ENCODE measurements at places on chromosomes 12 and 14. TPM values are rescaled to one million over a fixed set of nuclear protein-coding genes. Genes with fewer than 3 reads are reported as not detected.

Gene FITM1
- 1.8 TPM for total RNA-seq

Gene CLEC2A
- not detected for total RNA-seq

Gene FLRT2
- not detected for total RNA-seq

Gene RTL1
- not detected for total RNA-seq

Gene ERP29
- 114 TPM for total RNA-seq

Gene DPPA3
- total RNA-seq = not detected

Gene IFNG-AS1
- 2.4 TPM for total RNA-seq

Gene FIGNL2
- 2.1 TPM for total RNA-seq

Gene ZNF140
- total RNA-seq = 11.2 TPM

Gene ABCC9
- total RNA-seq = 0.05 TPM

Gene TMTC1
- 2.8 TPM for total RNA-seq

Gene CCDC196
- not detected for total RNA-seq

Gene LRP1-AS
- total RNA-seq = not detected

DNA sequence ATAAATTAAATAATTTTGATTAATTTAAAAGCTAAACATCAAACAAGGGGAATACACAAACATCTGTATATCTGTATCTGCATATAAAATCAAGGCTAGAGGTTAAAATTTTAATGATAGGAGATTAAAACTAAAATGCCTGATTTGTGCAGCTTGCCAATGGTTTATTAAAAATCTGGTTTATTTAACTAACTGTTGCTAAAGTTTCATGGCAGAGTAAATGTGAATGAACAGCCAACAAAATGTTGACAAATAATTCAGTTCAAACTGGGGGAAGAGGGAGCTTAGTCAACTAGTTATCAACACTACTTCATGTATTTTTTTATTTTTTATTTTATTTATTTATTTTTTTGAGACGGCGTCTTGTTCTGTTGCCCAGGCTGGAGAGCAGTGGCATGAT, 43.0 kb downstream of the BTG1 start:
- no peaks in the 10 kb centered on the region for H3K36me3 ChIP-seq
- H3K27ac ChIP-seq = no peak overlapping the region
- no peaks in the 10 kb centered on the region for H3K27me3 ChIP-seq
- H3K4me3 ChIP-seq = no peak overlapping the region
- H3K4me1 ChIP-seq = peaks cover 31% of the 10 kb centered on the region

DNA sequence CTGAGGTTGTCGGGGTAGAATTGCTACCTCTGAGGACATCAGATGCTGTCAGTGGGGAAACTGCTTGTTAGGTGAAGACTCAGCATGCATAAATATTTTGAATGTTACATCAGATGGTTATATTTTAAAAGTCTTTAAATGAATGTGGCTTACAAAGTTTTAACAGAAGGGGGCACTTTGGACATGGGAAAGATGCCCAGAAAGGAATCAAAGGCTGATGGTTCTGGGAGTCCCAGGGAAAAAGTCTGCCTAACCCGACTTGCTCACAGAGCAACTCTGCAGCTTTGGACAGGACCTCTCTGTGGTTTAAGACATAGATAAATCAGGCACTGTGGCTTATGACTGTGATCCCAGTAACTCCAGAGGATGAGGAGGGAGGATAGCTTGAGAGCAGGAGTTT, 474.9 kb downstream of the ATP23 start:
- no peak overlapping the region for H3K4me3 ChIP-seq
- H3K27ac ChIP-seq = no peak overlapping the region
- H3K4me1 ChIP-seq = no peaks in the 10 kb centered on the region
- no peak for DNase-seq

DNA sequence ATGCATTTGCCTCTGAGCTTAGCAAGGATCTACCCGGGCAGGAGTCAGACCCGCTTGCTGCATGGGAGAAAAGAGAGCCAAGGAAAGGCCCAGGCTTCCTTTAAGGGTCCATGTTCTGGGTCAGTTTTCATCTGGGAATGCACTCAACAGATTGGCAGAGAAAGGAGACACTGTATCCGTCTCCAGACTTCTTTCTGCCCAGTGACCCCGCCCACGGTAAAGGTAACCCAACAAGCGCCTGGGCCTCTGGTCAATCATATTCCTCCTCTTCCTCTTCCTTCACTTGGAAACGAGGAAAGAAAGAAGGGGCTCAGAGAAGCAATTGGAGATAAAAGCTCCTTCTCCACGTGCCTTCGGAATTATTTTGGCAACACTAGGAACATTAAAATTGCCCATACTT, 27.1 kb upstream of the TCP11L2 start:
- no peak overlapping the region for H3K4me3 ChIP-seq
- no peaks in the 10 kb centered on the region for H3K4me1 ChIP-seq
- H3K36me3 ChIP-seq = no peaks in the 10 kb centered on the region
- no peak for DNase-seq
- no peaks in the 10 kb centered on the region for H3K27me3 ChIP-seq

- no peak overlapping the region for H3K4me3 ChIP-seq
- H3K27ac ChIP-seq = no peak overlapping the region
- no peaks in the 10 kb centered on the region for H3K4me1 ChIP-seq
- DNase-seq = no peak
- peaks cover 7% of the 10 kb centered on the region for H3K36me3 ChIP-seq
- no peaks in the 10 kb centered on the region for H3K27me3 ChIP-seq
Observed at GRCh38 chr12:27787559-27787958, 7.5 kb upstream of the MANSC4 start.

- H3K36me3 ChIP-seq = no peaks in the 10 kb centered on the region
- H3K4me3 ChIP-seq = no peak overlapping the region
- peak; percentile 78 for DNase-seq
Observed at GRCh38 chr12:8078398-8078797, 3.7 kb upstream of the NECAP1 start.

- H3K4me1 ChIP-seq = peaks cover 6% of the 10 kb centered on the region
- H3K4me3 ChIP-seq = no peak overlapping the region
- DNase-seq = no peak
- no peaks in the 10 kb centered on the region for H3K27me3 ChIP-seq
Observed at GRCh38 chr14:52923902-52924575, 26.8 kb downstream of the FERMT2 start.

- H3K36me3 ChIP-seq = no peaks in the 10 kb centered on the region
- no peak overlapping the region for H3K27ac ChIP-seq
- no peaks in the 10 kb centered on the region for H3K4me1 ChIP-seq
- DNase-seq = no peak
Observed at GRCh38 chr12:77025782-77026314, 39.5 kb downstream of the E2F7 start.

- DNase-seq = no peak
- no peak overlapping the region for H3K4me3 ChIP-seq
- H3K4me1 ChIP-seq = no peaks in the 10 kb centered on the region
- H3K36me3 ChIP-seq = no peaks in the 10 kb centered on the region
Observed at GRCh38 chr14:22974530-22975313, 7.6 kb downstream of the AJUBA start.

GRCh38 chr12:131050463-131051154, 96.9 kb downstream of the ADGRD1 start:
- H3K4me1 ChIP-seq = no peaks in the 10 kb centered on the region
- H3K4me3 ChIP-seq = no peak overlapping the region
- no peaks in the 10 kb centered on the region for H3K36me3 ChIP-seq
- H3K27me3 ChIP-seq = no peaks in the 10 kb centered on the region

DNA sequence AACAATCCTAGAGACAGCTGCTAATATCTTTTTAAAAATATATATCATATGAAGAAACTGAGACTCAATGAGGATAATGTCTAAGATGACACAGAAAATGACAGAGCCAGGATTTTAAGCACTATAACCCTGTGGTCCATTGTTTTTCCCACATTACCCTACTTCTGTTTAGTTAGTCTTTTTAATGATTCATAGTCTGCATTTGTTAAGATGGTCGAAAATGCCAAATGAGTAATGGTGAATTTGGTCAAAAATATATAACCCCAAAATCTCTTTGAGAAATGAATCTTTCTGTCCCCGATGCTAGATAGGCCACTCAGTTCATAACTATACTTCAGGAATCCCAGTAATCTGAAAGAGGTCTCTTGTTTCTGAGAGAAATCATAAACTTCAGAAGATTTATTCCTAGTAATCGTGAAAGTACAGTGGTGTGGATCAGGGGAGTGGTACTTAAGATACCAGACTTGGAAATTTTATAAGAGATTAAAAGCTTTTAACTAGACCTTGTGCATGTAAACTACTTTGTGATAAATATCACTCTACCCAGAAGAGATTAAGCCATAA, 10.8 kb downstream of the RTRAF start:
- no peaks in the 10 kb centered on the region for H3K27me3 ChIP-seq
- H3K4me3 ChIP-seq = no peak overlapping the region
- H3K27ac ChIP-seq = no peak overlapping the region
- H3K4me1 ChIP-seq = no peaks in the 10 kb centered on the region
- no peak for DNase-seq

DNA sequence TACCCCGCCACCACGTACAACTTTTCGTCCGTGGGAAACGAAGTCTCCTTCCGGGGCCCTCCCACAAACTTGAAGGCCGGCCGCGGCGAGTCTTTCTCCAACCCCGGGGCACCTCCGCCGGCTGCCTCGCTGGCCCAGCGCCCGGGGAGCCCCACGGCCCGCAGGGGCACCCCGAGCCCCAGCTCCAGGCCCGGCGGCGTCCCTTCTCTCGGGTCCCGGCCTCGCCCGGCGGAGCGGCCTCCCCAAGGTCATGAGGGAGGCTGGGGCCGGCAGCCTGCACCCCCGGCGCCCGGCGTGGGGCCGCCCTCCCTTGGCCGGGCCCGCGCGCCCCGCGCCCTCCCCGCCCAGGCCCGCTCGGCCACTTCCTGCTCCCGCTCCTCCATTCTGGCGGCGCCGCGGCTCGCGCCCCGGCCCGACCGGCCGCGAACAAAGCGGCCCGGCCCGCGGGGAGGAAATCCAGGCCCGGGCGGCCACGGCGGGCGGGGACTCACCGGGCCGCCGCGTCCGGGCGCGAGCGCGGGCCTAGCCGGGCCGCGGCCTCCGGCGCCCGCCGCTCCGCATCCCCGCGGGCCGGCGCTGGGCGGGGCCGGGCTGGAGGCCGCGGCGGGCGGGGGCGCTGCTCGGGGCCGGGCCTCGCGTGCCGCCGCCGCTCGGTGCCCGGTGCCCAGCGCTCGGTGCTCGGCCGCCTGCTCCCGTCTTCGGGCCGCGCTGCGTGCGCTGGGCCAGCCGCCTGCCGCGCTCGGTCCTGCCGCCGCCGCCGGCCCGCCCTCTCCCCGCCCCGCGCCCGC, at the start of gene AKT1:
TSS of gene AKT1 (minus strand) at position 756 of the 788 bp plus-strand sequence. CDS start 3,105 bp downstream, outside the sequence.
- peaks cover 4% of the 10 kb centered on the region for H3K36me3 ChIP-seq
- peaks cover 21% of the 10 kb centered on the region for H3K4me1 ChIP-seq
- peak within 1 kb of the TSS; percentile 62 for H3K4me3 ChIP-seq
- H3K27me3 ChIP-seq = no peaks in the 10 kb centered on the region
- DNase-seq = no peak

- H3K36me3 ChIP-seq = no peaks in the 10 kb centered on the region
- no peak overlapping the region for H3K27ac ChIP-seq
- no peaks in the 10 kb centered on the region for H3K27me3 ChIP-seq
Observed at GRCh38 chr14:54001189-54001878, 44.7 kb upstream of the BMP4 start.

- no peak overlapping the region for H3K4me3 ChIP-seq
- H3K27me3 ChIP-seq = no peaks in the 10 kb centered on the region
- DNase-seq = no peak
- no peaks in the 10 kb centered on the region for H3K36me3 ChIP-seq
Observed at GRCh38 chr12:116520801-116521471, 38.2 kb upstream of the MAP1LC3B2 start.

DNA sequence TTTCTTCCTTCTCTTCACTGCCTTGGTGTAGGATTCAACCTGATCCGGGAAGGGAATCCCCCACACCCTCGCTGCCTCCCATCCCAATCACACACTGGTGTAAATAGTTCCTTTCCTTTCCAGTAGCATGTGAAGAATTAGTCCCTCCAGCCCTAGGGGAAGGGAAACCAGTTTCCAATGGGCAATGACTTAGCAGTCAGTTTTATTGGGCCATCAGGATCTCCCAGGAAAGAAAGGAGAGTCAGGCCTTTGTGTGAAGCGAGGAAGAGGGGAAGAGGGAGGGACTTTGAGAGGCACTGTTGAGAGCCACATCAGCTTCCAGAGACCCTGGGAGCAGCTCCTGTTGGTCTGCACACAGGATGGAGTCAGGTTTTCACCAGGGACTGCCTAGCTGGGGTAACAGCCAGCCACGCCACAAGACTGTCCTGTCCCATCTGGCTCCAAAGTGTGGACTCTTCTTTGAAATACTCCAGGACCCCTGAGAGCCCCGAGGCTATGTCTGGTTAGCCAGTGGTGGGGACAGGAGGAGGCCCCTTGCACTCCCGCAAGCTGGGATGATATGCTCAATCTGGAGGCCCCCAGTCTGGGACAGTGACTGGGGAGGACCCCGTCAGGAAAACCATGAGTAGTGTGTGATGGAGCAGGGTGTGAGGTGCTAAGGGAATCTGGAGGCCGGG, 27.9 kb downstream of the MOAP1 start:
- no peak for DNase-seq
- no peaks in the 10 kb centered on the region for H3K27me3 ChIP-seq
- H3K4me1 ChIP-seq = no peaks in the 10 kb centered on the region
- no peak overlapping the region for H3K27ac ChIP-seq

- H3K36me3 ChIP-seq = no peaks in the 10 kb centered on the region
- H3K4me3 ChIP-seq = no peak overlapping the region
- no peaks in the 10 kb centered on the region for H3K27me3 ChIP-seq
- H3K4me1 ChIP-seq = no peaks in the 10 kb centered on the region
- DNase-seq = no peak
Observed at GRCh38 chr12:69069479-69069878, 136.5 kb upstream of the CPM start.

Data from naive thymus-derived CD4-positive, alpha-beta T cell (primary cell).